ENCODE measurements at places on chromosomes 7 and 10. TPM values are rescaled to one million over a fixed set of nuclear protein-coding genes. Genes with fewer than 3 reads are reported as not detected.

DNA sequence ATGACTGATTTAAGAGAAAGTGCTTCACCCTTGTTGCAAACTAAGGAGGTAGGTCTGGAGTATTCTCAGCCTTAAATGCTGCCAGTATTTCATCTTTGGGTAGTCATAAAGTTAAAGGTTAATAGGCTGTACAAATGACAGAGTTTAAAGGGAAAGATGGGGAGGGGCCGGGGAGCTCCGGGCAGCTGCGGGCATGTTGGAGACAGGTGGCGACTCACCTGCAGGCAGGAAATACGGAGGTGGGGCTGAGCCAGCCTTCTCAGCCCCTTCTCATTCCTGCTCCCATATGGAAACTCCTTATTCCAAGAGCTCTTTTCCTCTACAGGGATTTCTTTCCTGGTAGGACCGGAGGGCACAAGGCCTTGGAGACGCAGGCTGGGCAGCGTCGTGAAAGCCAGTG is 31.8 kb upstream of the HMX3 start:
- no peak for DNase-seq

Gene RPP30
- 130 TPM for polyA plus RNA-seq

DNA sequence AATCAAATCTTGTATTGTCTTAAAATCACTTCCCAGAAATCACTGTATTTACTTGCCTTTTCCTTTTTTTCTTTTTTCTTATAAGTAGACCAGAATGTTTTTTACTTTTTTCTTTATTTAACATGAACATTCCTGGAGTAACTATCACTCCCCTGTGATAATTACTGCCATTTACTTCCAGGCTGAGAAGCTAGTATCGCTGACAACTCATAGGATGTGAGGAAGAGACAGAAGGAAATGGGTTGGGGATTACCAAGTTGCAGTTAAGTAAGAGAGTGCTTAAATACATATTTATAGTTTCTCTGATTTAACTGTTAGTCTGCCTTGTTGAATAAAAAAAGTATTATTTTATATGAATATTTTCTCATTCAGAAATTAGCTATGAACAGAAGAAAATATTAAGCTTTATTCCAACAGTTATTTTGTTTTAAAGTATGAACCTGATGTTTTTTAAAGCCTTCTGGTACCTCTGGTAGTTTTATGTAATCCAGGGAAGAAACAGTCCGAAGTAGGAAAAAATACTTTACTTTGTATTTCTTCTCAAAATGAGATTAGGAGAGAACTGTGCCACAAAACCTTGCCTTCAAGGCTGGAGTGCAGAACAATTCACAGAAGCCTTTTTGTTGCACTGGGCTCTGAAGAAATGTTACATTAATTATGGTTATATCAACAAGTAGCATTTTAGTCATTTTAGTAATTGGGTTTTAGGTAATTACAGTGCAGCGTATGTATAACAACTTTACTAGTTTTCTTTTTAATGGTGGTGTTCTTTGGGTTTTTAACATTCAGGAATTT is 72.8 kb downstream of the SHOC2 start:
- no peak for DNase-seq

Gene OPN4
- polyA plus RNA-seq: not detected

DNA sequence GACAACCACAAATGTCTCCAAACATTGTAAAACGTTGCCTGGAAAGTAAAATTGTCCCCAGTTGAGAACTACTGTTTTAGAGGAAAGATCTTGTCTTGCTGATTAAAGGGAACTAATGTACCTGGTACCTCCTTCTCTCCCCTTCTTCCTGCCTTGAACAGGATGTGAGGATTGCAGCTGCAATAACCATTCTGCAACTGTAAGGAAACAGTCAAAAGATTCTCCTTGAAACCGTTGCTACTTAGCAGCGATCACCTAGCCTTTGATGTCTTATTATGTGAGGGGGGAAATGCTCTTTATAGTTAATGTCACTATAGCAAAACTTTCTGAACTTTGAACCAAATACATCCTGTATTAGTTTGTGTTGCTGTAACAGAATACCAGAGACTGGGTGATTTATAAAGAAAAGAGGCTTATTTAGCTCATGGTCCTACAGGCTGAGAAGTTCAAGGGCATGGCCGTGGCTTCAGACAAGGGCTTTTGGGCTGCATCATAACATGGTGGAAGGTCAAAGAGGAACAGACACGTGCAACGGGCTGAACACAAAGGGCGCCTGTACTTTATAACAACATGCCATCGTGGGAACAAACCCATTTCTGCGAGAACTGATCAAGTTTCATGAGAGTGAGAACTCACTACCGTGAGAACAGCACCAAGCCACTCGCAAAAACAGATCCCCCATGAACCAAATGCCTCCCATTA is 54.2 kb upstream of the PARD3 start:
- DNase-seq: no peak

Gene PSD
- 1.7 TPM for polyA plus RNA-seq

Measured in GM12878 (cell line).